ENCODE measurements at places on chromosomes 3 and 15. TPM values are rescaled to one million over a fixed set of nuclear protein-coding genes. Genes with fewer than 3 reads are reported as not detected.

- H3K36me3 ChIP-seq = no peaks in the 10 kb centered on the region
- H3K4me3 ChIP-seq = no peak overlapping the region
- DNase-seq = no peak
These were observed 18.3 kb downstream of the MAP2K1 start for GRCh38 chr15:66405007-66405406.

DNA sequence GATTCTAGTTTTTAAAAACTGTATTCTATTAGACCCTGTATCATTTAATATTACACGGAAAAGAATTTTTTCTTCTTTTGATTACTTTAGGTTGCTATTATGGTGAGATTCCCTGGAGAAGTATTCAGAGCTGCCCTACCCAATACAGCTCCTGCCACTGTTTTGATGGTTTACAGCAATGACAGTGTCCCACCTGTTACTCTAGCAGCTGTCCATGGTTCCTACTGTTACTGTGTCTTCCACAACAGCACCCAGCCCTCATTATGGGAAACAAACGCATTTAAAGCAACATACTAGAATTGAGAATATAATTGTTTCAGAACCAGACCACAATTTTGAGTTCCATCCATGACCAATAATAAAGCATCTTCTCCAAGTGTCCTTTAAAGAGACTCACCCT is 450.7 kb downstream of the SHQ1 start:
- no peaks in the 10 kb centered on the region for H3K4me1 ChIP-seq
- no peaks in the 10 kb centered on the region for H3K27me3 ChIP-seq
- H3K27ac ChIP-seq = no peak overlapping the region
- no peak for DNase-seq
- no peak overlapping the region for H3K4me3 ChIP-seq

DNA sequence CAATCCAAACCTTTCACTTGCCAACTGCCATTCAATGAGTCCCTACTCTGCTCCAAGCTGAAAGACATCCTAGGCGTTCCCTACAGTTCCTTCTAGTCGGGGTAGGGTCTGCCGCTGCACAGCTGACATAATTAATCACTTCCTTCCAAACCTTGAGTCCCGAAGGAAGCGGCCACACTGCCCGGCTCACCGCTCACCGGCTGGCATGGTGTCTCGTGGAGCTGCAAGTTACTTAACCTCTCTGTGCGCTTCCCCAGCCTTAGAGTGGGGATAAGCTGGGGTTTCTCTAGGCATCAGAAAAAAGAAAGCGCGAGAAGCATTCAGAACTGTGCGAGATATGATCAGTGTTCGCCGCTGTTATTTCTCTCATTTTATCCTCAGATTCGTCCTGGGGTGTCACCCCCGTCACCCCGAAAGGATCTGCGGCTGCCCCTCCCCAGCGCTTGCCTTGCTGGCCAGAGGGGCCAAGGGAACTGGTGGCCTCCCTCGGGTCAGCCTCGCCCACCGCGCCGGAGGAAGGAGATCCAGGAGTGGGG is 748 bp downstream of the MRPS25 start:
- H3K27me3 ChIP-seq = no peaks in the 10 kb centered on the region
- peak; percentile 40 for DNase-seq
- peak overlapping the region; percentile 81 for H3K27ac ChIP-seq
- peak overlapping the region; percentile 97 for H3K4me3 ChIP-seq

- no peak overlapping the region for H3K27ac ChIP-seq
- DNase-seq = no peak
- no peaks in the 10 kb centered on the region for H3K4me1 ChIP-seq
- H3K27me3 ChIP-seq = no peaks in the 10 kb centered on the region
- H3K36me3 ChIP-seq = no peaks in the 10 kb centered on the region
- H3K4me3 ChIP-seq = no peak overlapping the region
These were observed 42.0 kb downstream of the ATP2C1 start for GRCh38 chr3:130935761-130936492.

DNA sequence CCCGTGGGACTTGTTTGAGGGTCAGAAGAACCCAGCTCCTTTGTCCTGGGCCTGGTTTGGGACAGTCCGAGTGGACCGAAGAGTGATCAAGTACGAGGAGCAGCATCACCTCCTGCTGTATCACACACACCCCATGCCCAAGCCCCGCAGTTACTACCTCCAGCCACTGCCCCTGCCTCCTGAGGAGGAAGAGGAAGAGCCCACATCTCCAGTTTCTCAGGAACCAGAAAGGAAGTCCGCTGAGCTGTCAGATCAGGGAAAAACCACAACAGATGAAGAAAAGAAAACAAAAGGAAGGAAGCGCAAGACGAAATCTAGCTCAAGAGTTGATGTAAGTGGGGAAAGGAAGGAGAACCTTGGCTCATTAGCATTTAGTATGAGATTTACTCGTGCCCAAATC is 3.3 kb upstream of the P2RY12 start:
- H3K27me3 ChIP-seq = no peaks in the 10 kb centered on the region
- no peak for DNase-seq
- H3K4me1 ChIP-seq = no peaks in the 10 kb centered on the region
- H3K27ac ChIP-seq = no peak overlapping the region
- no peaks in the 10 kb centered on the region for H3K36me3 ChIP-seq

DNA sequence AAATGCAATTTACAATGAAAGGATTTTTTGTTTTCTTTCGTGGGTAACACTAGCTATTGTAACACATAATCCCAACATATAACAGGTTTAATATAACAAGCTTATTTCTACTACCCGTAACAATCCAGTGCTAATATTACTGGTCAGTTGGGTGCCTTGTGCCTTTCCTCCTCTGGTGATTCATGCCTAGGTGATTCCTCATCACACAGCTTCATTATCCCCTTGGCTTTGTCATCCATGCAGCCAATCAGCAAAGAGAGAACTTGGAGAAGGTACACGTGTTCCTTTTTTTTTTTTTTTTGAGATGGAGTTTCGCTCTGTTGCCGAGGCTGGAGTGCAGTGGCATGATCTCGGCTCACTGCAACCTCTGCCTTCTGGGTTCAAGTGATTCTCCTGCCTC is 30.7 kb downstream of the CHST14 start:
- H3K27ac ChIP-seq = no peak overlapping the region
- H3K36me3 ChIP-seq = no peaks in the 10 kb centered on the region
- no peak overlapping the region for H3K4me3 ChIP-seq
- no peak for DNase-seq

- no peak overlapping the region for H3K4me3 ChIP-seq
- no peak for DNase-seq
- no peaks in the 10 kb centered on the region for H3K4me1 ChIP-seq
- H3K27me3 ChIP-seq = no peaks in the 10 kb centered on the region
These were observed 323.3 kb upstream of the CTNNB1 start for GRCh38 chr3:40876009-40876408.

DNA sequence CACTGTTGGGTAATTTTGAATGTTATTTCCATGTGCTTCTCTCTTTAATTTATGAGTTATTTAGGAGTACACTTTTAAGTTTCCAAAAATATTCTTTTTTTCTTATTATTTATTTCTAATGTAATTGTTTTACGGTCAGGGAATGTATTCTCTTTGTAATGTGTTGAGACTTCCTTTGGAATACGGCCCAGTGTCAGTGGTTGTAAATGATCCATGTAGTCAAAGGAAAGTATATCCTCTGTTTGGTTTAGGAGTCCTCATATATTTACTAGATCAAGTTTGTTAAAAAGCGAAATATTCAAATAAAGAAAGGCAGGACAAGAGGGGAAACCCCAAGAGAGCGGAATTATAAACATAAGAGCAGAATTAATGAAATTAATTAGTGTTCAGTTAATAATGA is 49.0 kb upstream of the ADGRG7 start:
- H3K36me3 ChIP-seq = no peaks in the 10 kb centered on the region
- no peak for DNase-seq
- H3K27me3 ChIP-seq = no peaks in the 10 kb centered on the region
- no peak overlapping the region for H3K27ac ChIP-seq
- no peaks in the 10 kb centered on the region for H3K4me1 ChIP-seq
- no peak overlapping the region for H3K4me3 ChIP-seq

GRCh38 chr3:56621681-56622080 is 61.4 kb downstream of the TASOR start:
- no peaks in the 10 kb centered on the region for H3K4me1 ChIP-seq
- no peak overlapping the region for H3K4me3 ChIP-seq
- H3K27me3 ChIP-seq = no peaks in the 10 kb centered on the region

DNA sequence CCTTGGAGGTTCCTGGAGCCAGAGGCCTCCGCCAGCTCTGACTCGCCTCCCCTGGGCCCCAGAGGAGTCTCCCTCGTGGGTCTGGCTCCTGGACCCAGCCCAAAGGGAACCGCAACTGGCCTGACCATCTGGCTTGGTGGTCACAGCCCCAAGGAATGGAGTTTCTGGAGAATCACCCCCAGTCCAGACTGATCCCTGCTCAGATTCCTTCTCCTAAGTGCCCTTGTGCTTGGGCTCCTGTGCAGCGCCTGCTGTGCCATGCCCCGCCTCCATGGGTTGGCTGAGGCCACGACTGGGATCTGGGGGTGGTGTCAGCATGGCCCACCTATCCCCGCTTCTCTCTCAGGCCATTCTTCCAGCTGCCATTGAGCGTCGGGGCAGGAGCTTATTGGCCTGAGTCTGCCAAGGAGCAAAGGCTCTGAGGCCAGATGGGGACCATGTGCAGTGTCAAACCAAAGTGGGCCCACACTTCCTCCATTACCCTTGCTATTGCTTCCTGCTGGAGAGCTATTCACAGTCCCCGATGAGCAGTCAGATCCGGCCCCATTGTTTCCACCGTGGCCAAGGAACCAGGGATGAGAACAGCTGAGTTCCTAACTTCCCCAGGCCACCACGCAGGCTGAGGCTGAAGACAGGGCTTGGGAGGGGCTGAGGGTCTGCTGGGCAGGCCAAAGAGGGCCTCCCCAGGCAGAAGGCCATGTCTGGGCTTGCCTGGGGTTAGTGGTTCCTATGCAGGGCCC is 19.0 kb downstream of the CSPG4 start:
- H3K27ac ChIP-seq = peak overlapping the region; percentile 39
- H3K36me3 ChIP-seq = no peaks in the 10 kb centered on the region
- DNase-seq = no peak

- peak; percentile 74 for DNase-seq
- H3K36me3 ChIP-seq = no peaks in the 10 kb centered on the region
These were observed 16.0 kb downstream of the HDAC11 start for GRCh38 chr3:13495921-13496723.

DNA sequence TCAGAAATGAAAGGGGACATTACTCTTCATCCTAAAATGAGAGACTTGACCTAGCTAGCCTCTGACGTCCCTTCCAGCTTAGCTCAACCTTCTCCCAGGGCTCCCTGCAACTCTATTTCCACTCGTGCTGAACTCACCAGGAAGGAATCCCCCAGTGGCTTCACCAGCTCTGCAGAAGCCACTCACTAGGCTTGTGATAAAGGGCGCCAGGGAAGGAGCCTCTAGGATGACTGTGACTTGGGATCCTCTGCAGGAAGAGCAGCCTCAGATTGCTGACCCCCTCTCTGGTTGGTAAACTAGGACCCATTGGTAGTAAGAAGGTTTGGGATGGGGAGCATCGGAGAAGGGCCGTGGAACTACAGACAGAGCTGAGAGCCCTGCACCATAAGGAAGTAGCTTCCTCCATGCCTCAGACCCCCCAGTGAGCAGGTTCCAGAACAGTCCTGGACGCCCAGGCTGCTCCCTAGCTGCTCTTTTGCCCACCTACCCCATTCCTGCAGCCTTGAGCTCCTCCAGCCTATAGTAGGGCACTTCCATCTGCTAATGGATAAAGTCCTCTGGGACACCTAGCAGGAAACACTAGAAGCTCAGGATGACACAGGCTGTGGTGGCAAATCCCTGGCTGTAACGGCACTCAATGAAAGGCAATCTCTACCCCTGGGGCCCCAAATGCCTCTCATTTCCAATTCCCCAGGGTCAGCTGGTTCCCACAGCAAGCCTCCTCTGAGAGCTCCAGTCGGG is 26.0 kb downstream of the PLA2G4F start:
- no peak overlapping the region for H3K4me3 ChIP-seq
- H3K27ac ChIP-seq = no peak overlapping the region
- no peaks in the 10 kb centered on the region for H3K36me3 ChIP-seq
- no peak for DNase-seq
- H3K4me1 ChIP-seq = no peaks in the 10 kb centered on the region
- no peaks in the 10 kb centered on the region for H3K27me3 ChIP-seq

DNA sequence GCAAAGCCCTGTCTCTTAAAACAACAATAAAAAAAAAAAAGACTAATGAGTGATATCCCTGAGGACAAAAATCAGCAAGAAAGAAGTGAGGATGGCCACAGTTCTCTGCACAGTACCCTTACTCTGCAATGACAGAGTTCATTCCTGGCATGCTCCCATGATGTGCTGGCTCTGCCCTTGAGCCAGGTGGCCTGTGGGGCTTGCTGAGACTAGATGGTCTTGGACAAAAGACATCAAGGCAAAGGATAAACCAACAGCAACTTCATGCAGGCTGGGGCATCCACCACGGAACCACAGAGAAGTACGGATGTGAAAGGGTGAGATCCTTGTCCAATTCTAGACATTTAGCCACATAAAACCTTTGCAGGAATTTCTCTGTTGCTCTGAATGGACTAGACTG is 12.7 kb downstream of the MGLL start:
- H3K4me1 ChIP-seq = no peaks in the 10 kb centered on the region
- no peak for DNase-seq
- no peak overlapping the region for H3K27ac ChIP-seq
- peaks cover 2% of the 10 kb centered on the region for H3K36me3 ChIP-seq

DNA sequence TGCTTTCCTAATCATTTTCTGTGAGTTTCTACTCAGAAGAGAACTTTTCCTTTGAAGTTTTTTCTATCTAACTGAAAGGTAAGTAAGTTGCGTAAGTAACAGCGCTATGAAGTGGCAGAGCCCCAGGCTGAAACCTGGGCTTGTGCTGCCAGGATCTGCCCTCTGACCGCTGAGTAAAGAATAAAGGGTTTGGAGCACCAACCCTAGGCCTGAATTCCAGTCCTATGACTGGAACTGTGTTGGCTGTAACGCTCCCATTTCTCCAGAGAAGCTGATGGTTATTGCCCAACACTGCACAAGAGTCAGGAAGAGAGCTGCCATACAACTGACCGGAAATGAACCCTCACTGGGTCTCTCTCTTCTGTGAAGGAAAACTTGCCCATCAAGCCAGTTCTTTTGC is 87.0 kb downstream of the FOXB1 start:
- no peak overlapping the region for H3K4me3 ChIP-seq
- no peaks in the 10 kb centered on the region for H3K36me3 ChIP-seq
- no peak overlapping the region for H3K27ac ChIP-seq
- no peaks in the 10 kb centered on the region for H3K4me1 ChIP-seq
- H3K27me3 ChIP-seq = no peaks in the 10 kb centered on the region
- no peak for DNase-seq

DNA sequence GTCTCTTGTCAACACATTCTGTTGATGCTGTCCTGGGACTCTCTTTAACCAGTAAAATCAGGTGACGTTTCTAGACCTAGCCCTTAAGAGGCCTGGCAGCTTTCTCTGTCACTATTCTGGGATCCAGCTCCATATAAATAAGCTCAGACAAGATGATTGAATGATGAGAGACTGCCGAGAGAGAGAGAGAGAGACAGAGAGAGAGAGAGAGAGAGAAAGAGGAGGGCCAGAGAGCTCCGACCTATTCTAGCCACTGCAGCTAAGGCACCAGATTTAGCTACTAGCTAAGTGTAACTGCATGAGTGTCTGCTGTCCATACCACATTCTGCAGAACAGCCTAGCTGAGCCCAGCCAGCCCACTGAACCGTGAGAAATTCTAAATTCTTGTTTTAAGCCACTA is 36.1 kb upstream of the CTXND1 start:
- no peaks in the 10 kb centered on the region for H3K27me3 ChIP-seq
- no peak overlapping the region for H3K27ac ChIP-seq
- no peaks in the 10 kb centered on the region for H3K36me3 ChIP-seq
- no peak overlapping the region for H3K4me3 ChIP-seq

Gene CPNE9
- not detected for total RNA-seq

Gene TRPM1
- total RNA-seq = not detected

Gene CATSPER2
- total RNA-seq = 3.6 TPM

Gene SERPINI2
- total RNA-seq = not detected

Gene FRMD4B
- 21.1 TPM for total RNA-seq

Gene FETUB
- 0.22 TPM for total RNA-seq

Gene NGLY1
- 50.3 TPM for total RNA-seq

Gene SCG5
- total RNA-seq = 4.1 TPM

Gene PRTG
- 1.2 TPM for total RNA-seq

Gene ADAMTS7
- 1.8 TPM for total RNA-seq

Gene ARL14
- total RNA-seq = 17.6 TPM
